Epithelial cell of proximal tubule (primary cell): ENCODE measurements at places on chromosomes 11 and 22.

DNA sequence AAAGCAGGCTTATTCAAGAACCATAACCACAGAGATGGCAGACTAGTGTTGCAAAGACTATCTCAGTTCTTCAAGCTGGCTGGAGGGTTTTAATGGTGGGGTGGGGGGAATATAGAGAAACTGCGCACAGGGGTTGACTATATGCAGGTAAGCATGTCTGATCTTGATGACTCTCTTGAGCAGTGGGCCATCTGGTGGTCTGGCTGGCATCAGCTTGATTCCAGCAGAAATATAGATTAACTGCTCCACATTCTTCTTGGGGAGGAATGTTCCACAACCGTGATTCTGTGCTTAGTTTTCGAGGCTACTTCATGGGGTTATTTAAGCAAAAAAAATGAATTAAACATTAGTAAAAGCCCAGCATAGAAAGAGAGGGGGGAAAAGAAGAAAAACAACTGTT, 158.8 kb upstream of the PGR start:
- no peak for DNase-seq

- DNase-seq: no peak
Measured at GRCh38 chr11:2325719-2326118, 23.9 kb downstream of the TSPAN32 start.

- DNase-seq: no peak
Measured at GRCh38 chr11:59186130-59186594, 14.2 kb downstream of the DTX4 start.

DNA sequence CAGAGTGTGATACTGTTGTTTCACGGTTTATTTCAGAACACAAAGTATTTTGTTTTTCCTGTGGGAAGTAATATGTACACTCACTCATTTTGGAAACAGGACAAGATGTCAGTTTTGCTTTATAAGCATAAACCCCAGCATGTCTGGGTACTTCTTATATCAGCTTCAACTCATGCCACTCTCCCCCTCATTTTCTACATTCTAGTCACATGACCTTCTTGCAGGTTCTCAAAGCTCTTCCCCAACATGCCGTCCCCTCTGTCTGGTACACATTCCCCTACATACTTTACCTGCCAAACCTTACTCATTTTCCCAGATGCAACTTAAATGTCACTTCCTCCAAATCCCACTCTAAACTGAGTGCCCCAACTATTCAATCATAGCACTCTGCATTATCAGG, 1.6 kb upstream of the CTR9 start:
- DNase-seq: no peak

- no peak for DNase-seq
Measured at GRCh38 chr11:25423436-25424199, 908.3 kb upstream of the ANO3 start.

GRCh38 chr11:93000511-93001476, 31.3 kb downstream of the MTNR1B start:
- DNase-seq: no peak

DNA sequence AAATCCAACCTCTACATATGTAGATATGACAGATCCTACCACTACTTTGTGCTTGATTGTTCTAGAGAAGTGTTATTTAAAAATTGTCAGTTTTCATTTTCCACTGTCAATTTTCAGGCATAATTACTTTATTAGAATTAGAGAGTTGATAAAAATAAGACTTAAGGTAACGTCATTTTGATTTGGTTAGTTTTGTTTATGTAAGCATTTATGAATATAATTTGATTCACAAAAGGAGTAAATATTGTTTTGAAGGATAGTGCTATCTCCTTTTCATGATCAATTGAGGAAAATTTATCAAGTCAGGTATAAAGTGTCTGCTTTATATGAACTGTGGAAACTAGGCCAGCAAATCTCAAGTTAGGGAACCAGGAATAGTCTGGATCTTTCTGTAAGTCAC, 42.6 kb upstream of the PITPNB start:
- no peak for DNase-seq

DNA sequence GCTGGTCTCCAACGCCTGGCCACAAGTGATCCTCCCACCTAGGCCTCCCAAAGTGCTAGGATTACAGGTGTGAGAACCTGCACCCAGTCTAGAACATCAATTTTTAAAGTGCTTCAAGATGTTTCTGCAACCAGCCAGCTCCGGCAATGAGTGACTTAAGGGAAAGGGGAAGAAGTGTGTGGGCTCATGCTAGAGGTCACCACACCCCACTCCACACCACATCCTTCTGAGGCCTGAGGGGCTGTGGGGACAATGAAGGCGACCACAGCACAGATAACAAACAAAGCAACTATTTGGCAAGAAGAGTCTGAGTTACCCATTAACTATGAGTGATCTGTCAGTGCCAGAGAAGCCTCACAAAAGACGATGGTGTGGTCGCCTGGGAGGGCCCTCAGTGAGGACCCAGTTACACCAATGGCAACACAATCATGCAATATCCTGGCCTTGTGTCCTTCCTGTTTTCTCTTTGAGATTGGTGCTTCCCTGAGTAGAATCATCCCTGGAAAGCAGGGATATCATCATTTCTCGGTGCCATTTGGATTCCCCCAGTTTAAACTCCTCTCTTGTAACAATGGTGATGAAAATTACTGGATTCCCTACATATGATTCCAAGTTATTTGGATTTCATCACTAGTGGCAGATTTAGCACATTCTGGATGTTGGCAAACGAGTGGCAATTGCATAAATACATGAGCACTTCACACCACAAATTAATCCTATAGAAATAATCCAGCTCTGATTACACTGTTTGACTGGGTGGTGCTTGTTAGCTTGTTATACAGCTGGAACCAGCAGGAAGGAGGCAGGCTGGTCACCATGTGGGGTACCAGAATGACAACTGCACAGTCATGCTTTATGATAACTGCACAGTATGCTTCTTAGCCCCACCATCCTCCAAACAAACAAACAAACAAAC, 18.4 kb downstream of the ABTB2 start:
- no peak for DNase-seq

- no peak for DNase-seq
Measured at GRCh38 chr11:16902182-16902581, 112.0 kb downstream of the PLEKHA7 start.

DNA sequence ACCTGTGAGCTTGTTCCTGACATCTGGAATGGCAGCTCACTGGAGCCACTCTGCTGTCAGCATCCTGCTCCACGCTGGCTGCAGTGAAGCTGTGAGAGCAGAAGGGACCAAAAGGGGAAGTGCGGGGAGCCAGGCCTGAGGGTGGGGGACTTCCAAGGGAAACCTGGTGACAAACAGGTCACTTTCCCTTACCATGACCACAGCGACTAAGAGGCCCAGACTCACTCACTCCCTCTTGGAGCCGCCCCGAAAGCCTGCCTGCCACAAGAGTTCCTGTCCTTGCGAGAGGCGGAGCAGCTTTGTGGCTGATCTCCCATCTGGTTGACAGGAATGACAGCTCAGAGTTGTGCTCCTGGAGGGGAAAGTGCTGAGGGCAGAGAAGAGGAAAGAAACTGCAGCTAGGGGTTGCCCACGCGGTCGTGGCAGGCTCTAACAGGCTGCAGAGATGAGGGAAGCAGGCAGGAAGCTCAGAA, 183.8 kb upstream of the NTM start:
- no peak for DNase-seq

DNA sequence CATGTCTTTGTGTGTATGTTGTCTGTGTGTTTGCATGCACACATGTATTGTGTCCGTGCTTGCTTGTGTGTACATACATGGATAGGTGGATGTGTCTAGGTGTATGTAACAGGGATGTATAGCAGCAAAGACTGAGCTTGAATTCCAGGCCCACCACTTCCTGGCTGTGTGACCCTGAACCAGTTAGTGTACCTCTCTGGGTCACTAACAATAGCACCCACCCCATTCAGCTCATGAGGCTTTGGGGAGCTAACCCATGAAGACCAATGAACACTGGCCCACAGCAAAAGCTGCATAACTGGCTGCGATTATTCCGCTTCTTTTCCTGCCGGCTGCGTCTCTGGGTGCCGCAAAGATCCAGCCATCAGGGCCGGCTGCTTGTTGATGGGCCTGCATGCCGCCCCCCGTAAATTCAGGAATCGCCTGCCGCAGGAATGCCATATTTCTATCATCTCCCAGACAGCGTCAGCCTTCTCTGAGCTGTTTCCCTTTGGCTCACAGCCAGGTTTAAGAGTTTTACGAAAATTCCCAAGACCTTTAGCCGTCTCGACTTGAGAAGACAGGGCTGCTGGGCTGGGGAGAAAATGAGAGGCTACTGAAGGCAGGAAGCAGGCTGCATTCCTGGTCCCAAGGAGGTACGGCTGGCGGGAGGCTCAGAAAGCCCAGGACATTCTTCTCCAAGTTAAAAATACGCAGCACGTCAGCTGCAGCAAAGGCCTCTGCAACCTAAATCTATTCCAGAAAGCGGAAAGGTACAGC, 224.6 kb downstream of the MN1 start:
- DNase-seq: no peak

DNA sequence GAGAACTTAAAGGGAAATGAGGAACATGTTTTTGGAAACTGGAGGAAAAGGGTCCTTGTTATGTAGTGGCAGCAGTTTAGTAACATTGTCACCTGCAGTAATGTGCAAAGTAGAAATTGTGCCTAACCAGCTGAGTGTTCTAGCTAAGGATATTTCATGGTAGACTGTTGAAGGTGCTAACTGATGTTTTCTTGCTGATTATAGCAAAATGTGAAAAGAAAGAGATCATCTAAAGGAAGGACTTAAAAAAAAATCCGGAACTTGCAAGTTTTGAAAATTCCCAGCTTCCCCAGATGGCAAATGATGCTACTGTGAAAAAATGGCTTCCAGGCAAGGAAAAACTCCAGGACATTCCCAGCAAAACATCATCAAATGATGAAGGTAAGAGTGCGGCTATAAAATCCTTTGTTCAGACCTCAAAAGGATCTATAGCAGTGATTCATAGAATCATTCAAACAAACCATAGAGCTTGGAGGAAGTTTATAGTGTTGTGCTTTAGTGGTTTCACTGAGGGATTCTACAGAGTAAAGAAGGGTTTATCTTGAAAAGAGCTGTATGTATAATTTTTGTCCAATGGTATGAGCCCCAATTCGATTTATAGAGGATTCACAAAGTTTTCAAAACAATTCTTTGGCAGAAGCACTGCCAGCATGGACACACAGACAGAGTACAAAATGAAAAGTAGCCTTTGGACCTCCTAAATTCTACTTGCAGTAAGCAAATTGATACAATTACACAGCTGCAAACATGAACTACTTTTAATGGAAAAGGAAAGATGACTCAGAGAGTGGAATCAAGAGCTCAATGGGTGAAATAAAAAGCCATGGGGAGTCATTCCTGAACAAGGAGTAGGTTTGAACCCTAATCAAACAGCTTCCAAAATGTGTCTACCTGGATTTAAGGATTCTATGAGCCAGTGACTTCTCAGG, 4.3 kb upstream of the TRIM44 start:
- DNase-seq: no peak

GRCh38 chr11:102112509-102112821, 2.2 kb downstream of the YAP1 start:
- no peak for DNase-seq

- DNase-seq: no peak
Measured at GRCh38 chr22:22576244-22576988, 17.4 kb upstream of the PRAME start.

DNA sequence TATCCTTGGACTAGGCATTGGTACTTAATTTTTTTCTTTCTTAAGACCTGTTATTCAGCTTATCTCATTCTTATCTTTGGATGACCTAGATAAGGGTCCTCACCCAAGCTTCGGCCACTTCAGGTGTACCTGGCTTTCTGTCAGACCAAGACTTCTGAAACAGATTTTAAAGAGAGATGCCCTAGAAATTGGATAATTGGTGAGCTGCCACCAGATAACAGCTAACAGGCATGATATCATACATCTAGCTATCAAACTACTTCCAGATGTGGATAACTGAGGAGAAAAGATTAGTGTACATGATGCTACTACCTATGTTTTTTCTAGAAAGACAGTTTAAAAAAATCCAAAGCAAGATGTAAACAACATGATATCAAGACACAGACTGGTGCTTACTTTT, 52.9 kb downstream of the FZD4 start:
- DNase-seq: no peak

DNA sequence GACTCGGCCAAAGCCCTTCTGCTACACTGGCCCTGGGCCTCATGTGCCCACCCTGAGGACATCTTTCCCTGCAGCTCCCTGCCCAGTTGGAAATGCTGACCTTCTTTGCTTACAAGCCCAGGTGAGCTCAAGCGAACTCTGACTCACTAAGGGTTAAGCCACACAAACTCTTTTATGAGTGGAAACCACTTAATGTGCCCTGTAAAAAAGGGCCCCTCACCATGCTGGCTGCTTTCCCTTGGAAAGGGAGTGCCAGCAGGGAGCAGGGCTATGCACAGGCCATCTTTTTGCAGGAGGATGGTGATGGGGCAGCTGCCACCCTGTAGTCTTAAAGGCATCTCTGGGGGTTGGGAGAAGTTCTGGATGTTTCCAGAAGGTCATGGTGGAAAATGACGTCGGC, 18.7 kb downstream of the EHF start:
- no peak for DNase-seq

- DNase-seq: no peak
Measured at GRCh38 chr11:18490736-18491485, 35.3 kb downstream of the LDHAL6A start.

DNA sequence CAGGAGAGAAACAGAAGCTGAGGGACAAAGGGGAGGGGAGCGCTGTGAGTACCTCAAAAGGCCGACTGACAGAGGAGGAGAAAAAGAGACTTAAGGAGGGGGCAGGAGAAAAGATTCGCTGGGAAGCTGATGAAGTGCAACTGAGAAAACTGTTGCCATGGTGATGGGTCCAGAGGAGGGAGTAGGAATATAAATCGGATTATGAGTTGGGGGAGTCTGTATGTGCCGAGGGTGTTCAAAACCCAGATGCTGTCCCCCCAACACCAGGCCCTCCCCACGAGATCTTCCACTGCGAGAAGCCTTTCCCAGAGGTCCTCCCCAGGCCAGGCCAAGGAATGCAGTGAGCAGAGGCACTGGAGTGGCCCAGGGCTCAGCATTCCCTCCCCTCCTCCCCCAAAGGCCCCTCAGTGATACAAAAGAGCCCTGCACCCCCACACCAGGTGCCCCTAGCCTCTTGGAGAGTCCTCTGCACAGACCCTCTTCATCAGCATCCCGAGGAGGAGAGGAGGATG, 13.7 kb upstream of the BCL9L start:
- no peak for DNase-seq
